ENCODE measurements at places on chromosomes 4 and X.

GRCh38 chr4:102574317-102574716, 73.2 kb downstream of the NFKB1 start:
- no peak for DNase-seq

- DNase-seq, result no peak
Measured at GRCh38 chr4:133969202-133969848, 232.3 kb downstream of the PABPC4L start.

- DNase-seq, result no peak
Measured at GRCh38 chr4:161252520-161253141, 911.2 kb downstream of the FSTL5 start.

DNA sequence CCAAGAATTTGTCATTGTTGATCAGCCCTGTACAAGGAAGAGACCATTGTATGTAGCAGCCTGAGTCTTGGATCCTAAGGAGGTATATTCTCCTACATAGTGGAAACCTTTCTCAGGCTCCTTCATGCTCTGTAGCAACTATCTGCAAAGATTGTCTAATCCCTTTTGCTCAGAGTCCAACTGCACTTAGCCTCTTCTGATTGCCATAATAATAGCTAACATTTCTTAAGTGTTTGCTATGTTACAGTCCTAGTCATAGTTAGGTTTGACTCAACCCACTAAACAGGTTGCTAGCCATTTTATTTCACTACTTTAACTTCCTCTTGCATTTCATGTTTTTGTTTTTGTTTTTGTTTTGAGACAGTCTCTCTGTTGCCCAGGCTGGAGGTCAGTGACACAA, 50.8 kb upstream of the SLC16A2 start:
- no peak for DNase-seq

- no peak for DNase-seq
Measured at GRCh38 chrX:10634392-10635161, 14.2 kb upstream of the MID1 start.

DNA sequence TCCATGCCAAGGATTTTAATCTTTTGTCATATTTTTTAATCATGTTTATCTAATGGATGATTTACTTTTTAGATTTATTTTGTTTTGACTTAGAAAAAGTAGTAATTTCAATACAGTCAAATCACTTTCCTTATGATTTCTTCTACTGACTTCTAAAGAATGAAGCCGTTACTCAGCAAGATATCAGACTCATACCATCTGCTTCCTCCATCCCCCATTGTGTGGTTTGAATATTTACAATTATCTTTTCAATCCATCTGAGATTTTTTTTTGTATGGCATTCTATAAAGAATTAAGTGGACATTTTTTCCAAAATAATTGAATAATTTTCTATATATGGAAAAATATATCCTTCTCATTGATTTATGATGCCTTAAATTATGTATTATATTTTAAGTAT, 565.4 kb upstream of the ATOH1 start:
- no peak for DNase-seq

GRCh38 chr4:2879026-2879425, 35.4 kb downstream of the ADD1 start:
- no peak for DNase-seq

DNA sequence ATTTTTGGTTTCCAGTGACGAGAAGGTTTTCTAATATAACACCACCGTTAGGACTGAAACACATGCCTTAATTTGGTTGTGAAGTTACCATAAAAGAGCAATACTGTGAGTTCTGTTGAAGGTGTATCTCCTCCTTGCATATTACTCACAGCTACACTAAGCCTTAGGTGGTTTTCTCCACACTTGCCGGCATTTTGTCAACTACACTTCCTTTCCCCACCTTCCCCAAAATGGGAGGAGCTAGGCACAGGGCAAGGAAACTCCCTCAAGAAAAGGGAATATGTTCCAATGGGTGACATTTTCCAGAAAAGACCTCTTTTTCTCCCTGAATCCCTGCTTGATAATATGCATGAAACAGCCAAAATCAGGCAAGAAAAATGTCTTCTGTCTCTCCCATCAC, 44.8 kb downstream of the RELL1 start:
- DNase-seq, result no peak
